ENCODE measurements at places on chromosomes 4 and X. TPM values are rescaled to one million over a fixed set of nuclear protein-coding genes. Genes with fewer than 3 reads are reported as not detected.

DNA sequence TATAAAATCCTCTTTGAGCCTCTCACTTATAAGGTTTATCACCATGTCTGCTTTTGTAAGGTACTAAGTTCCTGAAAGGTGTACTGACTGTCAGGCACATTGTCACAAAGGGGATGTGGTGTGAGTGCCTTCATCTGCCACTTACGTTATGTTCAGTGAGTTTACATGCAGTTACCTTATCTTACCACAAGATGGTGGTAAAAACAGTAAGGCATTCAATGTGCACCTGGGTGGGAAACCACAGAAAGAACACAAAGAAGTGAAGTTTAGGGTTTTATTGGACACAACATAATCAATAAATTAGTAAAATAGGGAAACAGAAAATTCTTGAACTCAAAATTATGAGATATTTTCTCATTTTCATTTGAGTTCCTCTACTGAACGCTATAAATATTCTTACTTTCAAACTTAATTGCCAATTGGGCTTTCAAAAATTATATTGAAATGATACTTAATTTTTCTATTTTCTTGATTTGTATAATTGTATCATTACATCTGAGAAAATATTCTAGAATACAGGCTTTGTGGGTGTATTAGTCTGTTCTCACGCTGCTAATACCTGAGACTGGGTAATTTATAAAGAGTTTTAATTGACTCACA is 650.8 kb downstream of the PCDH7 start:
- H3K4me1 ChIP-seq, result no peaks in the 10 kb centered on the region
- H3K4me3 ChIP-seq, result no peak overlapping the region
- DNase-seq, result no peak
- H3K27me3 ChIP-seq, result no peaks in the 10 kb centered on the region
- no peaks in the 10 kb centered on the region for H3K36me3 ChIP-seq

DNA sequence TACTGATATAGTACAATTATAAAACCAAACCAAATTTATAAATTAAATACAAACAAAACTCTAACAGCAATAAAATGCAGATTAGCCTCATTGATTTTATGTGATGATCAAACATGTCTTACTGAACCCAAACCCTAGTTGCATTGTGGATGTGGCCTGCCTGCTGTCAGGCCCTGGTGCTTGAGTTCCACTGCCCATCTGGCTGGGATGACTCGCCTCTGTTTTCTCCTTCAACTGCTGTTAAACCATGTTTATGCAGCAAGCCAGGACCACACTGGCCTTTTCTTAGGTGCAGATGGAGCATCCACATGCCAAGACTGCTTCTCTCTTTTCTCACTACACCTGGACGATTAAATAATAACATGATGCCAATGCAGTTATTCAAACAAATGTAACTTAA is 22.6 kb downstream of the NAP1L5 start:
- DNase-seq, result no peak
- H3K4me3 ChIP-seq, result no peak overlapping the region
- peaks cover 65% of the 10 kb centered on the region for H3K36me3 ChIP-seq
- H3K27ac ChIP-seq, result no peak overlapping the region
- H3K4me1 ChIP-seq, result no peaks in the 10 kb centered on the region

DNA sequence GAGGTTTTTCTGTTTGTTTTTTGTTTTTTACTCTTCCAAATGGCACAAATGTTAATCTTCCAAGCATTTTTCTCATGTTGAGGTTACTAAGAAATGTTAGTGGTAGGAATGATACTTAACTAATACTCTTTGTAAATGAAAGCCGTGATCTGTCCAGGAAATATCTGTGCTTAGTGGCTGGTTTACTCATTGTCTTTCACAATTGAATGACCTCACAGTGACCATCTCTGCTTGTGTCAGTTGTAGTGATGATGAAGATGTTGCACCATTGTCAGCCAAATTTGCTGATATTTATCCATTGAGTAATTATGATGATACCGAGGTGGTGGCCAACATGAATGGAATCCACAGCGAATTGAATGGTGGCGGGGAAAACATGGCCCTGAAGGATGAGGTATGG is 93.5 kb downstream of the TNIP2 start:
- no peaks in the 10 kb centered on the region for H3K27me3 ChIP-seq
- peak overlapping the region; percentile 10 for H3K27ac ChIP-seq
- no peak for DNase-seq

DNA sequence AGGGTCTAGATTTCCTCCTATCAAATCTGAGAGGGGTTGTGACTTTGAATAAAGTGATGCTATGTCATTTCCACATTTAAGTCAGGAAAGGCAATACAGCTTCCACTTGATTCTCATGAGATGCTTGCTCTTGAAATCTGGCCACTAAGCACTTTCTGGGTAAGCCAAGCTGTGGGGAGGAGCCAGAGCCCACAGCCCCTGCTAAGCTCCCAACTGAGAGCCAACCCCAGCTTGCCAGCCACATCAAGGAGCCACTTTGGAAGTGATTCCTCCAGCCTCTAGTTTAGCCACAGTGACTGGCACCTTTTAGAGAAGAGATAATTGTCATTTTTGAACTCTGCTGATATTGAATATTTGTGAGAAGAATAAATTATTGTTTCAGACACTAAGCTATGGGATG is 1441.5 kb upstream of the IGFBP7 start:
- H3K27me3 ChIP-seq, result no peaks in the 10 kb centered on the region
- no peak for DNase-seq
- H3K4me1 ChIP-seq, result no peaks in the 10 kb centered on the region
- no peak overlapping the region for H3K4me3 ChIP-seq
- no peak overlapping the region for H3K27ac ChIP-seq
- H3K36me3 ChIP-seq, result no peaks in the 10 kb centered on the region

The MGAT4D gene
- total RNA-seq, result not detected

The BRS3 gene
- total RNA-seq, result not detected

- H3K27me3 ChIP-seq, result no peaks in the 10 kb centered on the region
- H3K4me1 ChIP-seq, result peaks cover 3% of the 10 kb centered on the region
- no peak overlapping the region for H3K4me3 ChIP-seq
- DNase-seq, result no peak
Observed at GRCh38 chrX:431492-432111, 44.9 kb upstream of the PPP2R3B start.

The C4orf17 gene
- total RNA-seq, result not detected

The SLITRK4 gene
- total RNA-seq, result not detected

DNA sequence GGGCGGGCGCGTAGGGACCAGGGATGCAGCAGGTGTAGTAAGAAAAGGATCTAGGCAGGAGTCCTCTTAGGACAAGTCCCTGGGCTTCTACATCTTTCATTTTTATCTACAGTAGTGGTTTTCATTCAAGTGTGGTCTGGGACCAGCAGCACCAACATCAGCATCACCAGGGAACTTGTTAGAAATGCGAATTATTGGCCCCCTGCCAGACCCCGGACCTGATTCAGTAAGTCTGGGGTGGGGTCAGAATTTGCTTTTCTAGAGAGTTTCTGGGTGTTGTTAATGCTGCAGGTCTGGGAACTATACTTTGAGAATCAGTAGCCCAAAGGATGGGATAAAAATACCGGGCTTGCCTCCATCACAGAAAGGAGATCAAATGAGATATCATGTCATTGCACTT is 1.3 kb upstream of the PCYT1B start:
- no peak for DNase-seq
- H3K27ac ChIP-seq, result no peak overlapping the region
- no peaks in the 10 kb centered on the region for H3K36me3 ChIP-seq
- no peak overlapping the region for H3K4me3 ChIP-seq
- peaks cover 5% of the 10 kb centered on the region for H3K27me3 ChIP-seq
- peaks cover 7% of the 10 kb centered on the region for H3K4me1 ChIP-seq

The RAB9B gene
- 0.22 TPM for total RNA-seq

DNA sequence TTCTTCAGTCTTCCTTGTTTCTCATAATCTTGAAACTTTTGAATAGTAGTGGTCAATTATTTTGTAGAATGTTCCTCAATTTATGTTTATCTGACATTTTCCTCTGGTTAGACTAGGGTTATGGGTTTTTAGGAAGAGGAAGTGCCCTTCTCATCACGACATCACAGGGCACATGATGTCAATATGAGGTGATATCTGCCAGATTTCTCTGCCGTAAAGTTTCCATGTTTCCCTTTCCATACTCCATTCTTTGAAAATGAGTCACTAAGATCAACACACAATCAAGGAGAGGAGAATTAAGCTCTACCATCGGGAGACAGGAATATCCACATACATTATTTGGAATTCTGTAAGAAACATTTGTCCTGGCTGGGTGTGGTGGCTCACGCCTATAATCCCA is 28.4 kb downstream of the RP2 start:
- H3K27me3 ChIP-seq, result no peaks in the 10 kb centered on the region
- H3K27ac ChIP-seq, result no peak overlapping the region
- DNase-seq, result no peak
- no peak overlapping the region for H3K4me3 ChIP-seq
- H3K4me1 ChIP-seq, result no peaks in the 10 kb centered on the region
- peaks cover 5% of the 10 kb centered on the region for H3K36me3 ChIP-seq

Measured in CD4-positive, CD25-positive, alpha-beta regulatory T cell (primary cell).